ENCODE measurements at places on chromosomes 7 and 10.

GRCh38 chr7:99010281-99010680 is 131.9 kb downstream of the TRRAP start:
- DNase-seq, result no peak

GRCh38 chr10:115979576-115979975 is 293.4 kb downstream of the GFRA1 start:
- DNase-seq, result no peak

- no peak for DNase-seq
These were observed 188.9 kb downstream of the AHR start for GRCh38 chr7:17487343-17487742.

GRCh38 chr10:17682236-17682946 is 38.4 kb downstream of the STAM start:
- DNase-seq, result no peak

DNA sequence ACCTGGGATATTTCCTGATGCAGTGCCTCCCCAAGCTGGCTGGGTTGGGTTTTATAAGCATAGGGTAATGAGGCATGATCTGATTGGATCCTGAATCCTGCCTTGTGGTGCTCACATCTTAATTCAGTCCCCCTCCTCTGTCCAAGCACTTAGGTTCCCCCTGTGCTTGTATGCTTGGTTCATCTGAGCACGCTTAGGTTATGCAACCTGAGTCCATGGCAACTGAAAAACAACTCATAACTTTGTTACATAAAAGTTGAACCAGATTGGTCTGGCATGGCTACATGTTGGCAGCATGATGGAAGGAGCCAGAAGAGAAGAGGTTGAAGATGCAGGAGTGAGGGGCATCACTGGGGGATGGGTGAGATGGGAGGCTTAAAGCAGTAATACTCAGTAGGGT is 57.3 kb upstream of the OSBPL3 start:
- no peak for DNase-seq

DNA sequence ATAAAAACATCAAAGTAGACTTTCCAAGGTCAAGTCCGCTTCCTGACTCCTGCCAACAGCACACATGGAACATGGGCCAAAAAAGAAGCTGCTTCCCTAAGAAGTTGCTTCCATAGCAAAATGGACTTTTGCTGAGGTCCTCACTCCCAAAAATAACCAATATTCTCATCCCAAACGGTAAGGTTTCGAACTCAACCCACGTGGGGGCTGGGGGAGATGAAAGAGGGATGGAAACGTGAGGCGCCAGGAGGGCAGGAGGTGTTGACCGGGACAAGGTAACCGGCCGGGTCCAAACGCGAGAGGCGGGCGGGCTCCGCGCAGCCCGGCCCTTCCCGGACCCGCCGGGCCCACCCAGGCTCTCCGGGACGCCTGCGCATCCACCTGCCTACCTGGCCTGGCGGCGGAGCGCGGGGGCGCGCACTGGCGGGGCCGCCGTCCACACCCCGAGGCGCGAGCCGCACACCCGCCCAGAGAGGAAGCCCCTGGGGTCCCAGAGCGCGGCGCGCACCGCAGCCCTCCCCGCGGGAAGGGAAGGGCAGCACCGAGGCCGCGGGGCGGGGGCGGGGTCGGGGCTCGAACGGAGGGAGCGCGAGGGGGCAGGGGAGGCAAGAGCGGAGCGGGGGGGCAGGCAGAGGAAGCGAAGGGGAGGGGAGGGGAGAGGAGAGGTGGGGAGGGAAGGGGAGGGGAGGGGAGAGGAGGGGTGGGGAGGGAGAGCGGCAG is 742 bp downstream of the LMBR1 start:
- peak; percentile 74 for DNase-seq

DNA sequence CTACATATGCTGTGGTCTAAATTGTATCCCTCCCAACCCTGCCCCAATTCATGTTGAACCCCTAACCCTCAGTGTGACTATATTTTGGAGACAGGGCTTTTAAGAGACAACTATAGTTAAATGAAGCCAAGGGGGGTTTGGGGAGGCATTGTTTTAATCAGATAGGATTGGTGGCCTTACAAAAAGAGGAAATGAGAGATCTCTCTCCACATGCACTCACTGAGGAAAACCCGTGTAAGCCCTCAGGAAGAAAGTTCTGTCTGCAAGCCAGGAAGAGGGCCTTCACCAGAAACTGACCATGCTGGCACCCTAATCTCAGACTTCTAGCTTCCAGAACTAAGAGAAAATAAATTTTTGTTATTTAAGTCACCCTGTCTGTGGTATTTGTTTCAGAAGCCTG is 276.7 kb downstream of the KIF20B start:
- DNase-seq, result no peak

- DNase-seq, result no peak
These were observed 52.8 kb downstream of the HHEX start for GRCh38 chr10:92742331-92743228.

GRCh38 chr10:122461729-122462532 is 578 bp downstream of the HTRA1 start:
- DNase-seq, result no peak

DNA sequence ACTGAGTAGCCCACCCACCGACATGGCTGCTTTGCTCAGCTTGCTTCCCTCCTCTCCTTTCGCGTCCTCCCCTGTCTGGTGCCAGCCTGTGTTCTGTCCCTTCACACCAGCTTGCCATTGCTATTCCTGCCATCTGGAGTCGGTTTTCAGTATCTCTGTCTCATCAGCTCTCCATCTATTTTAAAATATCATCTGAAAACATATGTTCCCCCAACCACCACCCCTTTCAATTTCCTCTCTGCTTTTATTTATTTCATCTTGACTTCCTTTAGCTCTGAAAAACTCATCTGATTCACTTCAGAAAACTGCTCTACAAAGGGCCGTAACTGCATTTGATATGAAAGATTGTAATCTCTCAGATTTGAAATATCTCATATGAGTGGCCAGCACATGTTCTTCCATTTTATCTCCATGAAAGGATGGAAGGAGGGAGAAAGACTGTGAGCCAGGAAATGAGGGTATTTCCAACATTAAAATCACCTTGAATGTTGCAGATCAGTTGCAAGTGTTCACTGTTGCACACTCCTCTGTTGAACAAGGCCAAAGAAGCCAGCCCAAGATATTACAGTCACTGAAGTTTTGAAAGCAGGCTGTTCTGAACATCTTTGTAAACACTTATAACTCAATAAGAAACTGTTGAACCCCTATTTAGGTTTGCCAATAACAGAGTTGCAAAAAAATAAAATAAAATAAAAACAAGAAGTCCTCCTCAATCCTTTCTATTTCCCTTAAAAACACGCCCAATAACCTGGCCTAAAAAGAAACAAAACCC is 202.4 kb upstream of the NEBL start:
- DNase-seq, result no peak

- no peak for DNase-seq
These were observed 45.1 kb downstream of the MET start for GRCh38 chr7:116717137-116717536.

DNA sequence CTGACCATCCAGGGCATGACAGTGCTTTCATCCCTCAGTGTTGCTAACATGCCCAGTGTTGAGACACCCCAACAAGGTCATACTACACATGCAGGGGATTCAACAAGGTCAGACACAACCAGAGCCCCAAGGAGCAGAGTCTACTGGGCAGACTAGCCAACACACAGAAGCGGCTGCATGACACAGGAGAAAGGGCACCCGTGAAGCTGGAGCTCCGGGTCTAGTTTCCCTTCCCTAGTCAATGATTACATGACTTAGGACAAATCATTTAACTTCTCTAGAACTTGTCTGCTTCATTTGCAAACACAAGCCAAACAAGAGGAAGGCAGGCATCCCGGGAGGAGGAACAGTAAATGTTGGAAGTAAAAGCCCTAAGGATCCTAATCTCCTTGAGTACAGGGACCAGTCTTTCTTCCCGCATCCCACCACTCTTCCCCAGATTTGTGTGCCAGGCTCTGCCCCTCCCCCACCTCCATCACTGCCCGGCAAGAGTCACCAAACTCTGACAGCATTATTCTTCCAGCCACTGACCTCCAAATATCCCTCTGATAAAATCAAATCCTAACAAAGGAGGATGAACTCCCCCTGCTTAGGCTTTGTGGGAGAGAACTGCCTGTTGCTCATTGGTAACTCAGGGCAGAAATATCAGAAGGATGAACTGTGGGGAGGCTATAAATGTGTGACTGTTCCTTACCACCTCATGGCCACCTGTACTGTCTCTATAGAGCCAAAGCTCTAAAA is 104.3 kb downstream of the KCNMA1 start:
- DNase-seq, result no peak

DNA sequence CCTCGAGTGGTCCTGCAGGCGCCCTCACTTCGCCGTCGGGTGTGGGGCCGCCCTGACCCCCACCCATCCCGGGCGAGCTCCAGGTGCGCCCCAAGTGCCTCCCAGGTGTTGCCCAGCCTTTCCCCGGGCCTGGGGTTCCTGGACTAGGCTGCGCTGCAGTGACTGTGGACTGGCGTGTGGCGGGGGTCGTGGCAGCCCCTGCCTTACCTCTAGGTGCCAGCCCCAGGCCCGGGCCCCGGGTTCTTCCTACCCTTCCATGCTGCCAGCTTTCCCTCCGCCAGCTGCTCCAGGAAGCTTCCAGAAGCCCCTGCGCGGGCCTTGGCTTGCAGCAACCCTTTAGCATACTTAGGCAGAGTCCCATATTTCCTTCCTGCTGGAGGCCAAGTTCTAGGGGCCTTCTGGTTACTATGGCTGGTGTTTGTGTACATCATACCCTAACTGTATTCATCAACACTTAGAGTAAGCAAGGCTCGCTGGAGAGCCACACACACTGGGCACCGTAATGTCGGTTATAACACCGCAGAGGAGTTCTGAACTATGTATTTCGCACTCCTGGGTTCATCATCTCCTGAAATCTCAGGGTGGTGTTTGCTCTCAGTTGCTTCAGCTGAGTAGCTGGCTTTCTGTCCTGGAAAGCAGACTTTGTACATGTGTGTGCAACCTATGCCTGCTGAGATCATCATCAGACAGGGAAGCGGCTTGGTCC is 471 bp downstream of the MGMT start:
- no peak for DNase-seq

DNA sequence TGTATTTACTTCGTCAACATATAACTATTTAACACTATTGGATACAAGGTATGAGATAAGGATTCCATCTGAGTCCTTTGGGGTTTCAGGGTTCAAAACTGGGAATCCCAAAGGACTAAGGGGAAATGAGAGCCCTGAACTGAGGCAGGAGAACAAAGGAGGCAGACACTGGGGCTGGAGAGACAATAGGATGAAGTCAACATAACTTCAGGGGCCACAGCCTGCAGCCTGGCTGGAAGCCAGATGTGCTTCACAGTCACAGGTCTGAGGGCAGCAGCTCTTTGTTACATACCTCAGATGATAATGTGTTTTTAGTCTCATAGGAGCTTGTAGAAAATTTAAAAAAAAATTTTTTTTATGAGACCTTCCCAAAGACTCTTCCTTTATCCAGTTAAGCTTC is 73.3 kb downstream of the NRF1 start:
- DNase-seq, result no peak

- DNase-seq, result no peak
These were observed 288.2 kb downstream of the MAGI2 start for GRCh38 chr7:79165225-79165624.

GRCh38 chr10:62022830-62023229 is 121.3 kb downstream of the ARID5B start:
- DNase-seq, result no peak

DNA sequence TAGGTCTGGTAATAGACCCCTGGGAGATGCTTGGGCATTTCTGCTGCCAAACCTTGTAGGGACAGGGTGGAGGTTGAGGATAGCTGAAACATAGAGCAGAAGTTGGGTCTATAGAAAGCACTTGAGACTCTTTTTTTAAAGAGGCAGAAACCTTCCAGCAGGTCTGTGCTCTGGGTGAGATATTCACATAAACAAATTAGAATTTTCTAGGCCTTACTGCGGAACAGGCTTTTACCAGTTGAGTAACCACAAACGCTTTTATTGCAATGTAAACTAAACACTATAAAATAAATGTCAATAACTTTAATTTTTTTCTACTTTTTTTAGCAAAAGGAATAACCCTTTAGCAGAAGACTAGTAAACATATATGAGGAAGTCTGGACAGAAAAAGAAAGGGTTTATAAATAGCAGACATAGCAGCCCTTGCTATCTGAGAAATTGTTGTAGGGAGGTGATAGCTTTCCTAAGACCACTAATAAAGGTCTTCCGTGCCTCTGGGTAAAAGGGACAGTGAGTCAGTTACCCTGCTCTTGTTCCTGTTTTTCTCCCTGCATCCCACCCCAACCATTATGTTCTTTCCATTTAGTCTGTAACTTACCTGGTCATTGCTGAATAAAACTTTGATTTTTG is 38.7 kb downstream of the CACNB2 start:
- no peak for DNase-seq

GRCh38 chr7:132112657-132113056 is 463.6 kb downstream of the PLXNA4 start:
- no peak for DNase-seq

DNA sequence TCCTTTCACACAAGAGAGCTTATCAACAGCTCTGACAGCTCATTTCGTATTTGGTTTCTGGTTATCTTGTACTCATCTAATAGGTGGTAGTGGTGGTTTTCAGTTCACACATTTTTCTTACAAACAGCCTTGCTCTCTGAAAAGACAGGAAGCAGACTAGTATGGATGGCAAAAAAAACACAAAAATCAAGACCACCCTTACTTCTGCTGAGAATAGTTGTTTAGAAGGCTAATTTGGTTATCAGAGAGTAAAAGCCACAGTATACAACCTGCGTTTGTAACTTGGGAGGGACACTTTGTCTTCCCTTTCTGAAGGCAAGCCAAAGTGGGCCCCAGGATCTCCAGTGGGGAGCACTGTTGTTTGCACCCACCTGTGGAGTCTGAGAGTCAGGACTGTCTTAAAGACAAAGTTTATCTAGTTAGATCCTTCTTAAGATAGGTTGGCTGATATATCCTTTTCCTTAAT is 68.0 kb downstream of the PIP4K2A start:
- no peak for DNase-seq

- DNase-seq, result no peak
These were observed 342.5 kb downstream of the PTPRN2 start for GRCh38 chr7:158244873-158245723.

DNA sequence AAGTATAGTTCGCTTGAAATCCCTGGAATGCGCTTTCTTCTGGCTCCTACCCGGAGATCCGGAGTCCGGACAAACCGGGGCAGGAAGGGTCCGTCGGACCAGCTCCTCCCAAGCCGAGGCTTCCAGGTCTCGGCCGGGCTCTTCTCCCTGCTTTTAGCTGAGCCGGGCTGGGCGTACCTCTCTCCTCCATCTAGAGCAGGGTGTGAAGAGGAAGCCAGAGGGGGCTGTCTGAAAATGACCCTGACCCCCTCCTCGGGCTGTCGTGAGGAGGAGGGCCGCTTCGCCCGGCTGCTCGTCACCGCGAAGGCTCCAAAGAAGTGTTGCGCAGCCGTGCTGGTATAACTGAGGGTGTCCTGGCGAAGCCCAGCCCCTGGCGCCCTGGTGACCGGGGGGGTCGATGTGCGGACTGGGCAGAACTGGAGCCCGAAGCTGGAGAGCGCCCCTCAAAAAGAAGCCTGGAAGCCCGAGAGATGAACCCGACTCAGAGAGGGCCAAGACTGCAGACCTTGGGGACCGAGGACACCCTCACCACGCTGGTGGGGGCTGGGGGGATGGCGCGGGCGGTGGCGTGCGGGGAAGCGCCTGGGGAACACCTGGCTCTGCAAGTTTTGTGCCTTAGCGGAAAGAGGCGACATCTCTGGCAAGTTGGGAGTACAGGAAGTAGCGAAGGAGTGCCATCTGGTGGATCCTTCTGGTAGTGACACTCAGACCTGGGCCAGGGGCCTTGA is 5.7 kb downstream of the KAZALD1 start:
- peak; percentile 53 for DNase-seq

GRCh38 chr10:66880826-66881225 is 45.0 kb upstream of the LRRTM3 start:
- DNase-seq, result no peak

GRCh38 chr7:27784399-27785053 is 44.6 kb downstream of the TAX1BP1 start:
- DNase-seq, result peak; percentile 66

- no peak for DNase-seq
These were observed 39.9 kb upstream of the FGL2 start for GRCh38 chr7:77239471-77239870.

Measured in hematopoietic multipotent progenitor cell (in vitro differentiated cells).